ENCODE measurements at places on chromosomes 11 and 22.

DNA sequence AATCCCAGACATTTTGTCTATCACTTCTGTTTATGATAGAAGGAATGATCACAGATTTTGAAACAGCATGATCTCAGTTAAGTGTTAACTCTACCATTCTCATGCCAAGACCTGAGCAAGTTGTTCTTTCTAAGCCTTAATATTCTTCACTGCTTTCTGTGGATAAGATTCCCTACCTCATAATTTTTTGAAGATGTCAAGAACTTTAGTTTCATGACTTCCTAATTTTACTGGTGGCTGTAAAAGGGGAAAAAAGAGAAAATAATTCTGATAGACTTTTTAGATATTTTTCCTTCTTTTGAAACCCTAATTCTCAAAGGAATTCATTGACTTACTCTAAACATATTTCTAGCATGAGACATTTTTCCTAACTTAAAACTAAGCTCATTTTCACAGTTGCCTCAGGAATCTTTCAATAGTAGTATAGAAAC lies 520.0 kb upstream of the LUZP2 start:
- no peak for DNase-seq

DNA sequence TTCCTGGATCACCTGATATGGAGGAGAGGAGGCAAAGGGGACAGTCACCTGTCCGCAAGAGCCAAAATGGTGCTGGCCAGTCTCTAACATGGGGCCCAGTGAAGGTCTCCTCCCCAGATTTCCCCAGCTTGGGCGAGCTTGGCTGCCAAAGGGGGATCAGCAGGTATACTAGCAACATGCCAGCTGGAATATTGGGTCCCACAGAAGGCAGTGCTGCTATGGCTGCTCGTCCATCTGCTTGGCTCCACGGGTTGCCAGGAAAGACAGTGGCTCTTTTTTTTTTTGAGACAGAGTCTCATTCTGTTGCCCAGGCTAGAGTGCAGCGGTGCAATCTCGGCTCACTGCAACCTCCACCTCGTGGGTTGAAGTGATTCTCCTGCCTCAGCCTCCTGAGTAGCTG lies 12.7 kb upstream of the KAT5 start:
- no peak for DNase-seq

DNA sequence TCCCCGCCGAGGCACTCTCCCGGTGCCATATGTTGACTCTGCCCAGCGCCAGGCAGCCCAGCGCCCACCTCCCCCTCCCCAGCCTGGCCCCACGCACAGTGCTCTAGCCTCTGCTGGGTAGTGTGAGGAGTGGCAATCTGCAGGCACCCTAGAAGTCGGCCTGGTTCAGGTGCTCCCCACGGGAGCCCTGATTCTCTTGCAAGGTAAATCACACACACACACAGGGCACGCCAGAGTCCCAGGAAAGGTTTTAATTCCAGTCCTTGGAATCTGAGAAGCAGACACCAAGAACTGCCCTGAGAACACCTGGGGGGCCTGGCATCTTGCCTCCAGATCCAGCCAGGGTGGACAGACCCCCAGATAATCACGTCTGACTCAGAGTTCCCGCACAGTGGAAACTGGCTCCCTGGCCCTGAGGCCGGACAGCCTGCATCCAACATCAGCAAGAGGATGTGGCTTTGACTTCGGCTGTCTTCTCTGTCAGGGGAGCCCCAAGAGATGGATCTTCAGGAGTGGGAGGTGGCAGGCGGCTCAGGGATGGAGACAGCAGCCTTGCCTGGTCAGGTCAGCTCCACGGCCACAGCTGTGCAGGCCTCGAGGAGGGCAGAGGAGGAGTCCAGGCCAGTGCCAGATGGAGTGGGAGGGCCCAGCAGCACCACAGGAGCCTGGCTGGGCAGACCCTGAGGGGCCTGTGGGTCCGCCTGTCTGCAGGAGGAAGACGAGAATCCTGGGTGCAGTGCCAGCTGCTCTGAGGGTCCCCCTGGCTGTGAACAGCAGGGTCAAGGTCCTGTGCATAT lies 1.1 kb upstream of the RIN1 start:
- no peak for DNase-seq

- DNase-seq = no peak
Observed at GRCh38 chr11:44507896-44508445, 57.5 kb upstream of the CD82 start.

DNA sequence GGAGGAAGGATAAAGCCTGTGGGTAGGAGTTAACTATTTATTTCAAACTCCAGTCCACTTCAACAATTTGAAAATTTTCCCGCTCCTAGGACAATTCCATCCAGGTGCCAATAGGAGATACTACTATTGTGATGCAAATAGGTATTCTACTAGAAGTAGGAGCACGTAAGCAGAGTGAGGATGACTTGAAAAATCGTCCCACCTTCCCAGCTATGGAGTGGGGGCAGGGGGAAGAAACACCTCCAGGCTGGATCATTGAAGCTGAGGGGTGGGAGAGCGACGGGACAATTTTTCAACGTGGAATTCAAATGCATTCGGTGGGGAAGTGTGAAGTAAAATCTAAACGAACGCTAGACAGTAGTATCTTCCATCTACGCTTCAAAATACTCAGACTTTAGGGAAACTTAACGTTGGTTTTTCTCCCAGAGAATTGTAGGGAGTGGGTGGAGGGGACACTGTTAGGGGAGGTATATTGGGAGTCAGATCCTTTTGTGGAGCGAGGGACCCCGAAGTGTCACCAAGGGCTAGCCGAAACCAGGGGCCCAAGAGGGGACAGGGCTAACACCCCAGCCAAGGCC lies 523 bp upstream of the ARHGAP42 start:
- no peak for DNase-seq

GRCh38 chr11:23885801-23886200 lies 611.1 kb upstream of the LUZP2 start:
- no peak for DNase-seq

GRCh38 chr22:46972901-46973831 lies 210.7 kb downstream of the TBC1D22A start:
- DNase-seq = no peak

- DNase-seq = no peak
Observed at GRCh38 chr11:18013790-18014507, 1.1 kb upstream of the SERGEF start.

DNA sequence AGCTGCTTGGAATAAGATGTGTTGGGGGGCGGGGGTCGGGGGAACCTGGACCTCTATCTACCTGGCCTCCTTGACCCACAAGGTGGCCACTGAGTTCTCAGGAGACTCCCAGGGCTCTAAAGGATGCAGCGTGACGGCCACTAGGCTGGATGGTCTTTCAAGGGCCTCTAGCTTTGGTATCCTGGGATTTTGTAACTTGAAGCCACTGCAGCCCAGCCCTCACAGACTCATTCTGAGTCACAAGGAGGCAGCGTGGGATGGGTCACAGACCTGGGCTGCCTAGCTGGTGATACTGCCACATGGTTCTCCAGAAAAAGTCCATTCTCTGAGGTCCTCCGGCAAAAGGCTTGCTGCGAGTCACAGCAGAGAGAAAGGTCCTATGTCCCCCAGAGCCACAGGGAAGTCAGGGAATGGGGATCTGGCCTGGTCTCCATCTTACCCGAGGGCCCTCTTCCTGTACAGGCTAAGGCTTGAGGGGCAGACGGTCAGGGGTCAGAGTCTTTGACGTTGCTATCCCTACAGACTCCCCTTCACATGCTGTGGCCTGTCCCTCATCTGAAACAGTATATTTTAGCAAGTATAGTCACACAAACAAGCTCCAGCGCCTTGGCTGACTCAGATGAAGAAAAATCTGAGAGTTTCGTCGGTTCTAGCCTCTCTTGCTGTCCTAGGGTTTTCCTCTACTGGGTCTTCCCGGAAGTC lies 52.4 kb downstream of the KCNC1 start:
- DNase-seq = no peak

GRCh38 chr11:85123752-85124231 lies 503.4 kb downstream of the DLG2 start:
- no peak for DNase-seq

- peak; percentile 24 for DNase-seq
Observed at GRCh38 chr11:19951558-19952115, 208.6 kb downstream of the DBX1 start.

DNA sequence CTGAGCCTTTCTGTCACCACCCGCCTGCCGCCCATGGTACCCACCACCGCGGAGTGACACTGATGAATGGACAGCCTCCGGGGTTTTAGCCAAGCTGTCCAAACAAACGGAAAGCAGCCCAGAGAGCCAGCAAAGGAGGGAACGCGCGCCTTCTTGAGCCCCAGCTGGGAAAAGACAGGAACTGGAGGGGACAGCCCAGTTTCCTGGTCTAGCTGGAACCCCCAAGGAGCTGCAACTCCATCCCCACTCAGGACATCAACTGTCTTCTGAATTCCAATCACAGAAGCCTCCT lies 33.7 kb downstream of the SHISAL1 start:
- no peak for DNase-seq

DNA sequence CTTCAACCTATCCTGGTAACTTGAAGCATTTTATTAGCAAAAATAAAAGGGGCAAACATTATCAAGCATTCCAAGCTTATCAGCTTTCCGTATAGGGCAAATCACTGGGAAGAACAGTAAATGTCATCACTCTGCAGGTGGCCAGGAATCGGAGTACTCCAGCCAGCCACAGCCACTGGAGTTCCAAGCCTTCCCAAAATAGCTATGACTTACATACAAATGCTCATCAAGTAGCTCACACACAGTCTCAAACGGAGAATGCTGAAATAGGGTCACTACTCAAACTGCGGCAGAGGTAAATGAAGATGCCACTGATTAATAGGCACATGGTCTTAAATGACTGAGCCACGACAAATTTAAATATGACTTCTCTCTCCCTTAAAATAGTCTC lies 2.1 kb downstream of the USP28 start:
- no peak for DNase-seq

DNA sequence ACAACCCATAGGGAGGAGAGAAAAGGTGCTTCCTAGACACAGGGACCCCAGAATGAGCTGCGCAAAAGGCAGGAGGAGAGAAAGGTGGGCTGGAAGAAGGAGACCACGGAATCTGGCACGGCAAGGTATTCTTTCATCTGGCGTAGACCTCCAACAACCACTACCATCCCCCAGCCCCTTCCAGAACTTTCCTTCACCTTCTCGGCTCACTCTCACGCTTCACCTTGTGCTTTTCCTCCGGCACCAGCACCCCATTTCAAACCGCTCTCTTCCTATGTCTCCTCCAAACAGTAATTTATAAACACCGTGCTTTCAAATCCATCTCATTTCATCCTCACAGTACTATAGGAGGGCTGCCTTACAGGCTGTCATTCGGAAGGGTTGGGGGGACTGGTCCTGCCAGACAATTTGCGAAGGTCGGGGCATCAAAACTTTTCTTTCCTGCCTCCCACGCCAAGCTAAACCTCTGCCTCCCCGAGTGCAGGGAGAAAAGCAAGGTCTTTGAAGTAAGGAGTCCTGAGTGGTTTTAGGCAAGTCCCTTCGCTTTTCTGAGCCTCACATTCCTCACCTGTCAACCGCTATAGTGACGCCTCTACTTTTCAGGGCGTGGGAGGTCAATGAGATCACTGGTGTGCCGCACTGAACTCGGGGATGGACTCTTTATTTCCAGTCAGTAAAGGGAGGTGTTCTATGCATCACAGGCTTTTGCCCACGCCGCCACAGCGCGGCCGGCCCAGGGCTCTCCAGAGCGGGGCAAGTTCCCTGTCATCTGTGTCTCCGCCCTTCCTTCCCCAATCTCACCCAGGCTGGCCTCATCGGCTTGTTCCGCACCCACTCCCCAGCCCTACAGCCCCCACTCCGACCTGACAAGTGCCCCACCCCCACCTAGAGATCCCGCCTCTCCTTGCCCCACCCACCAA lies 800 bp downstream of the KCTD21 start:
- no peak for DNase-seq

GRCh38 chr11:93579187-93579751 lies 36.1 kb upstream of the SMCO4 start:
- no peak for DNase-seq

DNA sequence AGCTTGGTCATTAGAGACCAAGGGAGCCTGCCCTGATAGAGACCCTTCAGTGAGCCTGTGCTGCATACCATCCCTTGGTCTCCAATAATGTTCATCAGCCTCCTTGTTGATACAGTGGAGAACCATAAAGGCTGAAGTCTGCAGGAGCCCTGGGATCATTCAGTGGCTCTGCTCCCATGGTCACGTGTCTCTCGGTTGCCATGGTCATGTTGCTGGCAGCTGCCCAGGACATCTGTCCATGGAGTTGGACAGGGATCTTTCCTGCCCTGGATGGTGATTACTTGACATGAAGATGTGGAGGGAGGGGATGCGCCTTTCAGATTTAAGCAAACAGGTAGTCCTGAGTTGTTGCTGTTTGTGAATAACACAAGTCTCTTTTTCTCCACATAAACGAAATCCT lies 38.2 kb downstream of the CYB5R2 start:
- no peak for DNase-seq

DNA sequence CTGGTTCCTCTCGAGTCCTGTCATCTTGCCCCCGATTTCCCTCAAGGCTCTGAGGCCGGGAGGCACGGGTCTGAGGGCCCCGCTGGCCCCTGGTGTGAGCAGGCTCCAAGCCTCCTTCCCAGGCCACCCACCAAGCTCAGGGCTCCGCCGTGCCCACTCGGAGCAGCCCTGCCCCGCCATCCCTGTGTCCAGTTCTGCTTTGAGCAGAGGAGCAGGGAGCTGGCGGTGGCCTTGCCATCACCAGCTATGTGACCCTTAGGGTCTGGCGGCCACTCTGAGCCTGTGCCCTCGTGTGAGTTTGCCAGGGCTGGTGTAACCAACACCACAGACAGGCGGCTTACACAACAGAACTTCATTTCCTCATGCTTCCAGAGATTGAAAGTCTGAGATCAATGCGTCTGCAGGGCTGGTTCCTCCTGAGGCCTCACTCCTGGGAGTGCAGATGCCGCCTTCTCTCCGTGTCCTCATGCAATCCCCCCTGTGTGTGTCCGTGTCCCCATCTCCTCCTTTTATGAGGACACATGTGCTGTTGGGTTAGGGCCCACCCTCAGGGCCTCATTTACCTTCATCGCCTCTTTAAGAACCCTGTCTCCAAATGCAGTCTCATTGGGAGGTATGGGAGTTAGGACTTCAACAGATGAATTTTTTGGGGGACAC lies 36.5 kb upstream of the CELSR1 start:
- DNase-seq = no peak

GRCh38 chr22:38272373-38273134 lies at the start of gene TMEM184B:
TSS of gene TMEM184B (minus strand) at chr22:38273010. CDS start at chr22:38247961, 25,049 bp downstream.
- peak; percentile 79 for DNase-seq

DNA sequence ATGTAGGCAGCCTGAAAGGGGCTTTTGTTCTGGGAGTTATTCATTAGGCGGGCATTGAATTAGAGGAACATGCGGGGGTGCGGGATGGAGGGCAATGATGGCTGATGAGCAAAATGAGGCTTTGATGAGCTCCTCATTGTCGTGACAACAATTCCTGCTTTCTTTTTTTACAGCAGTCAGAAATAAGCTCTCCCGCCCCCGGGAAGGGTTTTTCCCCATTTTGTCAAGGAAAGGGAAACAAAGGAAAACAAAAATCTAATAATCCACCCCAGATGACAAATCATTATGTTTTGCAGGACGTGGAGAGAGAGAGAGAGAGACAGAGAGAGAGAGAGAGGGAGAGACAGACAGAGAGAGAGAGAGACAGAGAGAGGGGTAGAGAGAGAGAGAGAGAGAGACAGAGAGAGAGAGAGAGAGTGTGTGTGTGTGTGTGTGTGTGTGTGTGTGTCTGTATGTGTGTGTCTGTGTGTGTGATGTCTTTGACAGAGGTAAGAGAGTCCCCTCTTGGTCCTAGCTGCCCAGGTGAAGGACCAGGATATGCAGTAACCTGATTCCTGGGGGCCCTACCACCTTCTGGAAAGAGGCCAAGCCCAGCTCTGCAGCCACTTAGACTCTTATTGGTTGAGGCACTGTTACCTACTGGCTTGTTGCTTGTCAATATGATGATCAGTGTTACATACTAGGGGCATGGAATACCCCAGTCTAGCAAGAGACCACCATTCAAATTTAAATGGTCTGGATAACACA lies 46.7 kb upstream of the PARVA start:
- DNase-seq = no peak

GRCh38 chr11:64265176-64266160 lies 14.1 kb downstream of the PLCB3 start:
- no peak for DNase-seq
